Activated CD4-positive, CD25-positive, alpha-beta regulatory T cell (primary cell): ENCODE measurements at places on chromosomes 3 and 15.

DNA sequence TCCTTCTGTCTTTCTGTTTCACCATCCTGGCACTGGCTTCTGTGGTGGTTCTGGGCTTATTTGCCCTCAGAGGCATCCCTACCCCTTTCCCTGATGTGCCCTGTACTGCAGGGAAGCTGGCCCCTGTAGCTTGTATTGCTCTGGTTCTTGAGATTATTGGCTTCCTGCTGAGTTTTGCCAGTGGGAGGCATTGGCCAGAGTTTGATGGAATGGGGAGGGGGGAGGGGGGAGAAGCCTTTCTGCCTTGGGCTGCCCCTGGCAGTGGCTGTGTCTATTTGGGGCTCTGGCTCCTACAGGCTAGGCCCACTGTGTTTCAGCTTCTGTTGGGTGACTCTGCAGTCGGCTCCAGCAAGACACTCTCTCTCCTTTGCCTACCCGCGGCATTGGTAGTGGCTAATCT, 41.6 kb upstream of the SEMA6D start:
- no peak for DNase-seq

DNA sequence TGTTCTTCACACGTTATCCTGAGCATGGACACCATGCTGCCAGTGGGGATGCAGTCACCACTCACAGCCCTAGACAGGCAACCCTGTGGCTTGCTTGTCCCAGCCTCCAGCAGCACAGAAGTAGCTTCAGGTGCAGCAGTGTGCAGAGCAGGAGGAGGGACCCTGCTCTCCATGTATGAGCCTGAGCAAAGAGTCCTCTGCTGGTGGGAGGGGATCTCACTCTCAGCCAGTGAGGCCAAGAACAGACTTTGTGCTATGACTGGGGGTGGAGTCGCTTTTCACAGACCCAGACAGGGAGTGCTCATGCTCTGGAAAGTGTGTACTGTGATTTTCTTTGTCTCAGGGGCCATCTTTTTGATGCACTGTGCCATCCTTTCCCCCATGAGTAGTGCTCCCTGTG, 66.1 kb upstream of the NDN start:
- no peak for DNase-seq

- DNase-seq = no peak
Observed at GRCh38 chr3:71453822-71454511, 129.6 kb downstream of the FOXP1 start.

- no peak for DNase-seq
Observed at GRCh38 chr3:142796823-142797222, 73.0 kb downstream of the TRPC1 start.

DNA sequence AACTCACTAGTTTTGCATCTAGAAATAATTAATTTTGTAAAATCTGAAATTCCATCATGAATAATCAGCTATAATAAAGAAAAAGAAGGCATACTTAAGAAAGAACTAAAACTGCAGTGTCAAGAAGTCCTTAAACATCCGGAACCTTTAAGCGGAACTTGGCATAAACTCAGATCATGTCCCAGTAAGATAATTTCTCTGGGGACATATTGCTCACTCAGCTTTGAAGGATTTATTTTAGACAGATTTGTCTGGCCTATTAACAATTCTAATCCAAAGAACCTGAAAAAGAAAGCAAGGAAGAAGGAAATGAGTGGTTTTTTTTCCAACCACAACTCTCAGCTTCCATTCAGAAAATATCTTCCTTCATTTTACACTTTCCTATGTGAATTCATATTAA, 850.3 kb downstream of the ROBO1 start:
- DNase-seq = no peak

GRCh38 chr3:129379582-129380358, 48.7 kb downstream of the EFCAB12 start:
- no peak for DNase-seq

DNA sequence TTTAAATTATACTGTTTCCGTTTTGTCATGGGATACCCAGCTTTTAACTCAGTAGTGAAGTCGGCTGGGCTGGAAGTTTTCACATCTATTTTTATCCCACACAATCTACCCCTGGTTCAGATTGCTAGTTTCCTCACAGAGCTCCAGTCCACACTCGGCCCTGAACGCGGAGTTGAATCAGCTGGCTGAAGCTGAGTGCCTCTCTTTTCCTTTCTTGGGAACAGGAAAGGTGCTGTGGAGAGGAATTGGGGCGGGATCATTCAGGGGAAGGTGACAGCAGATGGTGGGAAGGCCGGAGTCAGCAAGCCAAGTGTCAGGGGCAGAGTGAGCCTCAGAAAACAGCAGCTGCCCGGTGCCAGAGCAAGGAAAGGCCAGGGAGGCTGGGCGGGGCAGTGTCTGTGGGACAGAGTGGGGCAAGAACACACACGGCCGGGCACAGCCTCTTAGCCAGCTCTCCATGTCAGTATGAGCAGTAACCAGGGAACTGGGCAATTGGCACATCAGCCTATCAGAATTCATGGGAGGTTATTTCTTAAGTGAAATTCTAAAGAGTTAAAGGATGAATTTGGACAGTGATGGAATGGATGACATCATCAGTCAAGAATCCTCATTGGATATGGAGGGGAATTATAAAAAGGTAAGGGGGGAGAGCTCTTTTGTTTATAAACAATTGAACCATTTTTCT, 135.7 kb upstream of the IL12A start:
- DNase-seq = no peak

DNA sequence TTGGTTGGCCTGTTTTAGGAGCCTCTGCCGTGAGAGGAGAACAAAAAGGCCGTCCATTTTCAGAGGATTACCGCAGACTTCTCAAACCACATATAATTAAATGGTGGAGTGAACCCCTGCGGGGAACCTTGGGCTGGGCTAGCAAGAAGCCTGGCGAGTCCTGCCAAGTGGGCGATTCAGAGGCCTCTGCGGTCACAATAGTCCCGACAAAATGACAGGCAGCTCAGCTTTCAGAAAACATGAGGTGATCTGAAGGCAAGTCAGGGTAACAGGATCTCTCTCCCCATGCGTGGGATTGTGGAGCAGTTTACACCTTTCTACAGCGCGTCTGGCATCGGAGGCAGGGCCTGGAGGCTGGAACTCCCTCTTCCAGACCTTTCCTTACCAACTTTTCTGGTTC, 134.8 kb downstream of the ASB7 start:
- no peak for DNase-seq

DNA sequence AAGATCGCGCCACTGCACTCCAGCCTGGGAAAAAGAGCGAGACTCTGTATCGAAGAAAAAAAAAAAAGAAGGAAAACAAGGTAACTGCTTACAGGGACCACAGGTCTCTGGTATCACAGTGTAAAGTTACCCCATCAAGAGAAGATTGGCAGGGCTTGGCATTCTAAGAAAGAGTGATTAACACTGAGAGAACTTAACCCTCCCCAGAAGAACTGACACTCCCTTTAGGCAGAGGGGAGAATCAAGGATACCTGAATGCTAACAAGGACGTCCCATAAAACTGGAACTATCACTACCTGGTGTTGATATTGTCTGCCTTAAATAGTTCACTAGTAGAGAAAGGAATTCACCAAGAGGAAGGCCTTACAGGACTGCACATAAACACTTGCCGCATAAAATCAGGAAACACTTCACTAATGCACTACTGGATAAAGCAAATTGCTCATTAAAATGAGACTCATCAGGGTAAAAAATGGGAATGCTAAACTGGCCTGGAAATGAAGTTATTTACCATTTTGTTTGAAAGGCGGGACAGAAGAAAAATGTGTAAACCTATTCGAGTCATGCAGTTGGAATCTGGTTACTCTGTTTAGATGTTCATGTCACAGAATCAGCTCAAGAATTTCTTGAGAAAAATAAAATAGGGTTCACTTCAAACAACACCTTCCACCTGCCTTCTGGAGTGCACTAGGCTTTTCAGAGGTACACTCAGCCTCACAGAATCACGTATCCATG, 121.6 kb downstream of the FOXP1 start:
- no peak for DNase-seq

- DNase-seq = no peak
Observed at GRCh38 chr15:59818336-59818735, 129.2 kb upstream of the BNIP2 start.

DNA sequence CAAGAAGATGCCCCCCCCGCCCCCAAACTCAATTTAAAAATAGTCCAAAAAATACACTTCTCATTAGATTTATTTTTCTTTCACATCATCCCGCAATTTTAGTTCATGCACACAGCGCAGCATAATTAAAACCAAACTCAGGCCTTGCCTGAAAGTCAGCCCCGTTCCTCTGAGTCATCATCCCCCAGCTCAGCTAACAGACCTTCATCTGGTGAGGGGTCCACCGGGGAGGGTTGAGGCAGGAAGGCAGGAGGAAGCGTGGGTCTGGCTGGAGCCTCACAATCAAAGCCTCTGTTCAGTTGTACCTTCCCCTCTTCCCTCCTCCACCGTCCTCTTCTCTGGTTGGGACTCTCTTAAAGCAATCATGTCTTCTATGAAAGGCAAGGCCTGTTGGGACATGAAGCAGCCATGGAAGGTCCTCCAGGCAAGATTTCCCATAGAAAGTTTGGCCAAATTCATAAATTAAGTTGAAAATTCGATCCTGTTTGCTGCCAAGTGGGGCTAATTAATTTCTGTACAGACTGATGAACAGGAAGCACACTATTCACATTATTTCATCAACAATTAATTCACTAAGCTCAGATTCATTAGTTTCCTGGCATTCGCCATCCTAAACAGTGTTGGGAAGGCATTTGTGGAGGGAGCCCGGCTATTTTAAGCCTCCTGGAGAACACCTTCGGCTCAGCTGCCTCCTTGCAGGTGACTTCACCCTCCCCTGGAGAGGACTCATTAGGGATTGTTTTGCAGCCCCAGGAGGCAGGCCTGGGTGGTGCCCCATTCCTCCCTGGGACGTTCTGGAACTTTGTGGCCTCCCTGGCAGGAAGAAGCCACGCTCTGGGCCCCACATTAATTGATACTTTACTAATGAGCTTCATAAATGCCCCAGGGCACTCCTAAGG, 72.3 kb upstream of the BNC1 start:
- no peak for DNase-seq

DNA sequence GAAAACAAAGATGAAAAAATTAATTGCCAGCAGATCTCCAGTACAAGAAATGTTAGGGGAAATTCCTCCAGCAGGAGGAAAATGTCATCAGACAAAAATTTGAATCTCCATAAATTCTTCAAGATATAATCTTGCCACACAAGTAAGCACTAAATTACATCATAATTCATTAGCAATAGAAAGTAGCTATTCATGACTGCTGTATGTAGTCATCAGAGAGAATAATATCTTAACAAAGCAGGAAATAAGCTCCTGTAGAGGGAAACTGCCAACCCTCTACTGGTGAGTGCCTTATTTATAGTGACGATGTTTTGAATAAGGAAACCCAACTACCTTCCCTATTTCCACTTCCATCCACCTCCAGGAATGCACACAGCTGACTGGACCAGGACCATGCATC, 15.8 kb upstream of the SLC27A2 start:
- DNase-seq = no peak

GRCh38 chr3:60250810-60251209, 1000.4 kb downstream of the FHIT start:
- no peak for DNase-seq

DNA sequence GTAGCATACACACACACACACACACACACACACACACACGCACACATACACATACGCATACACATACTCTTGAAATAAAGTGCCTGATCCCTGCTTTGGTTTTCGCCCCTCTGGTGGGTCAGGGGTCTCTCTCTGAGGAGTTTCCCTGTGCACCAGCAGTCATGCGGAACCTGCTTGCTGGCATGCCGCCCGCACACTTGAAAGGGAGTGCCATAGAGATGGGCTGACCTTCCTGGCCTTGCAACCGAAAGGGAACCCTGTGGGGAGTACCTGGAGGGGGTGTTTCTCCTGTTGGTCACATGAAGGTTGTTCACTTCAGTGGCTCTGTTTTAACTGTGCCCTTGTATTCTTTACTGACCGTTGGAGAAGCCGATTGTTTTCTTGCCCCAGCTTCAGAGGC, 752.3 kb downstream of the NR2F2 start:
- DNase-seq = no peak

- DNase-seq = no peak
Observed at GRCh38 chr3:9730657-9731205, 804 bp upstream of the BRPF1 start.

GRCh38 chr3:4906107-4906621, 73.1 kb upstream of the BHLHE40 start:
- DNase-seq = no peak

DNA sequence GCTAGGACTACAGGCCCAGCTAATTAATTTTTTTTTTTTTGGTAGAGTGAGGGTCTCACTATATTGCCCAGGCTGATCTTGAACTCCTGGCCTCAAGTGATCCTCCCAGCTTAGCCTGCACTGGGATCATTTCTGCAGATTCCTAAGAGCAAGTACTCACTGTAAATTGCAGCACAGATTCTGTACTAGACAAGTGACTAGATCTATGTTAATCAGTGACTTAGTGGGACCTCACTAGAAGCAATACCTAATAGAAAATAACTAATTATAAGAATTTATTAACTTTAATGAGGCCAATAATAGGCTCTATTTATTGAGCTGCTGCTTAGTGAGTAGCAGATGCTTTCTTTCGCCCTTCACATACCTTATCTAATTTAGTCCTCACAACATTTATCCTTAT, 10.6 kb upstream of the UTS2B start:
- no peak for DNase-seq

- DNase-seq = no peak
Observed at GRCh38 chr3:146249921-146250320, 984 bp downstream of the PLSCR4 start.

DNA sequence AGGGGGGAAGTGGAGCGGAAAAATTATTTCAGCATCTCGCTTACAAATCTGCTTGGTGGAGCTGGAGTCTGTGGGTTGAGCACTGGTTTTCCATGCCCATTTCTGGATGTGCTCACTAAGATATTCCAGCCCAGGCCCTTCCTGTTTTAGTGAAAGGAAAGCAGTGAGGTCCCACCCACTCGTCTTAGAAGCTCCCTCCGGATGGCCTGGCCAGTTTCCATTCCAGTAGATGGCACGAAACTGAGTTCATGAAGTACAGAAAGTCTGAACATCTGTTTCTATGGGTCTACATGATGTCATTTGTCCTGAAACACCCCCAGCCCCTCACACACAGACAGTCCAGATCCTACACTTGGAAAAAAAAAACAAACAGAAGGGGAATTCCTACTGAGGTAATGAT, 31.9 kb upstream of the THSD4 start:
- DNase-seq = no peak

DNA sequence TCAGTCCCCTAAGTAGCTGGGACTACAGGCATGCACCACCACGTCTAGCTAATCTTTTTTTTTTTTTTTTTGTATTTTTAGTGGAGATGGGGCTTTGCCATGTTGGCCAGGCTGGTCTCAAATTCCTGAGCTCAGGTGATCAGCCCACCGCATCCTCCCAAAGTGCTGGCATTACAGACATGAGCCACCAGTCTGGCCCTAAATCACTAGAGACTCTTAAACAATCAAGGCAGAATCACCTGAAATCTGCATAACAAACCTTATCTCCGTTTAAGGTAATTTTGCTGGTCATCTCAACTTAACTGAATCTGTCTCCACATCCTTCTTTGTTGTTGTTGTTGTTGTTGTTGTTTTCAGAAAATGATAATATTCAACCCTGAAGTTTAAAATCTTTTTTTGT, 5.6 kb upstream of the TRMT10C start:
- DNase-seq = no peak

GRCh38 chr15:46059921-46060594, 425.2 kb downstream of the SQOR start:
- DNase-seq = no peak
